ENCODE measurements at places on chromosomes 16 and 17.

GRCh38 chr17:77548967-77549366 lies 408.2 kb downstream of the SEC14L1 start:
- no peak for DNase-seq

DNA sequence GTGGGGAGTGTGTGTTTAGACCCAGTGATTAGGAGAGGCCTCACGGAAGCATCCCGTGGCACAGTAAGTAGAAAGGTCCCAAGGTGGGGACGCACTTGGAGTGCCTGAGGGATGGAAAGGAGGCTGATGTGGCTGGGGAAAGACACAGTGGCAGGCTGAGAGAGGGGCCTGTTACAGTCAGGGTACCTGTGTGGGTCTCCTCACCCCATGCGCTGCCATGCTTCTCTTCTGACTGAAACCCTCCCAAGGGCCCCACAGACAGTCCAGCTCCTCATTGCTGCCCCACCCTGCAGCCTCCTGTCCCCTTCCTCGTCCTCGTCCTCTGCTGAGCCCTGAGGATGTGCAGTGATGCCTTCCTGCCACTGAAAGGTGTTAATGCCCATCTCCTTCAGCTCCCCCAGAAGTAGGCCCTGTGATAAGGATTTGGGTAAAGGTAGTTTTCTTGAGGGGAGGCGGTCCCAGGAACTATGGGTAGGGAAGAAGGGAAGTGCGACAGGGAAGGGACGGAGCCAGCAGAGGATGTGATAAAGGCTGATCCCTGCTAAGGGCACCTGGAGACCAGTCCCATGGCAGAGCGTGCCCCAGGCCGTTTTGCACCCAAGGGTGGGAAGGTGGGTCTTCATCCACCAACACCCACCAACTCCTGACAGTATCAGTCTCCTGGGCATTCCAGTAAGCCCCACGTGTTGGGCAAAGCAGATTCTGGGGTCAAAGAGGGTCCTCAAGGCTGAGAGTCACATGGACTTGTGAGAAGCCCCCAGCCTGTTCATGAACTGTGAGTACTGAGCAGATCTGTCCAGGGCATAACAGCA lies 237.2 kb downstream of the GSG1L start:
- no peak for DNase-seq

- DNase-seq, result no peak
Observed at GRCh38 chr17:77223642-77224420, 83.1 kb downstream of the SEC14L1 start.

GRCh38 chr17:58516644-58517377 lies 2.4 kb upstream of the MTMR4 start:
- no peak for DNase-seq

DNA sequence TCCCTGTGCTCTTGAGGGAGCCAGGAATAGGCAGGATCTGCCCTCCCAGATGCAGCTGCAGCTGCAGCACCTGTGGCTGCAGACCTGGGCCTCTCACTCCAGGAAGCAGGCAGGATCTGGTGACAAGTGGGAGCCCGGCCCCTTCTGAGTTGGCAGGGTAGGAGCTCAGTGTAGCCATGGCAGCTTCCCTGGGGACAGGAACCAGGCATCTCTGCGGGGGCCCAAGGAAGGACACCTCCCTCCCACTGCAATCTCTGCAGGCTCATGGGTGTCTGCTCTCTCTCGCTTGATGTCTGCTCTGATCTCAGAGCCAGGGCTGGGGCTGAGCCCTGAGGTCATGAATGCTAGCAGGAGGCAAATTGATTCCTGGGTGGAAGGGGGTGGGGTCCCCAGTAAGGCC lies 592.5 kb upstream of the CA10 start:
- no peak for DNase-seq

- DNase-seq, result no peak
Observed at GRCh38 chr16:57676553-57677085, 8.5 kb downstream of the ADGRG3 start.

DNA sequence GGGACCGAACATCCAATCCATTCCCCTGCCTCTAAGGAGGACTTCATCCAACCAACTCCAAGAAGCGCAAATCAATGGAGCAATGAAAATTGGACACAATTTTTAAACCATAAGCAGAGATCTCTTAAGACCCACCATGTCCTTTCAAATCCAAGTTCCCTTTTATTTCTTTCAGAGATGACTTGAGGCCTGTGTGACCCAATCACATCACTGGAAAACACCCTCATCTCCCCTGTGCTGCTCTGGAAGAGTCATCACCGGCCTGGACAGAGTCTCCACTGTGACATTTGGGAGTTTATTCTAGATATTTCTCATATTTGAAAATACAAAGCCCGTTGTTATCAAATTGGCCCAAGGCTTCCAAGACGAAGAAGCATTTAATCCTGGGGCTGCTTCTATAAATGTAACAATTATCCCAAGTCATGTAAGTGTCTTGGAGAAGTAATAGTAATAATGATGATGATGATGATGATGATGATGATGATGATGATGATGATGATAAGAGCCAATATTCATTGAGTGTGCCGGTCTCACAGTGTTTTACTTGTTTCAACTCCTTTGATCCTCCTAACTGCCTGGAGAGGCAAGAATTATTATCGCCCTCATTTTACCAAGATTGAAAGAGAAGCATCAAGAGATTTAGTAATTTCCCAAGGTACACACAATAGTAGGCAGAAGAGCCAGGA lies 72.1 kb downstream of the COPRS start:
- DNase-seq, result no peak
